ENCODE measurements at places on chromosomes 6 and 20. TPM values are rescaled to one million over a fixed set of nuclear protein-coding genes. Genes with fewer than 3 reads are reported as not detected.

MAN1A1 gene
- total RNA-seq = 127 TPM

ANKRD6 gene
- 1.6 TPM for total RNA-seq

EPHA7 gene
- 0.39 TPM for total RNA-seq

MOXD1 gene
- 14.3 TPM for total RNA-seq

RNF39 gene
- not detected for total RNA-seq

LRP11 gene
- total RNA-seq = 47.3 TPM

ADGB gene
- total RNA-seq = not detected

PLCB1 gene
- 20.9 TPM for total RNA-seq

BFSP1 gene
- 0.73 TPM for total RNA-seq

GHRH gene
- total RNA-seq = not detected

OPN5 gene
- total RNA-seq = not detected

FILIP1 gene
- total RNA-seq = 0.37 TPM

C20orf141 gene
- total RNA-seq = not detected

POM121L2 gene
- total RNA-seq = not detected

TINAG gene
- total RNA-seq = not detected

SEMG1 gene
- not detected for total RNA-seq

ZDHHC14 gene
- 4.1 TPM for total RNA-seq

EDN1 gene
- under 0.01 TPM for total RNA-seq

ZNF184 gene
- 7.0 TPM for total RNA-seq

PHACTR3 gene
- not detected for total RNA-seq

POLR1H gene
- 38.6 TPM for total RNA-seq

ARMH2 gene
- not detected for total RNA-seq

GSTA3 gene
- total RNA-seq = not detected

All from subcutaneous preadipocyte (primary cell).